IPS DF 19.7 (cell line): ENCODE measurements at places on chromosomes 3 and 15.

DNA sequence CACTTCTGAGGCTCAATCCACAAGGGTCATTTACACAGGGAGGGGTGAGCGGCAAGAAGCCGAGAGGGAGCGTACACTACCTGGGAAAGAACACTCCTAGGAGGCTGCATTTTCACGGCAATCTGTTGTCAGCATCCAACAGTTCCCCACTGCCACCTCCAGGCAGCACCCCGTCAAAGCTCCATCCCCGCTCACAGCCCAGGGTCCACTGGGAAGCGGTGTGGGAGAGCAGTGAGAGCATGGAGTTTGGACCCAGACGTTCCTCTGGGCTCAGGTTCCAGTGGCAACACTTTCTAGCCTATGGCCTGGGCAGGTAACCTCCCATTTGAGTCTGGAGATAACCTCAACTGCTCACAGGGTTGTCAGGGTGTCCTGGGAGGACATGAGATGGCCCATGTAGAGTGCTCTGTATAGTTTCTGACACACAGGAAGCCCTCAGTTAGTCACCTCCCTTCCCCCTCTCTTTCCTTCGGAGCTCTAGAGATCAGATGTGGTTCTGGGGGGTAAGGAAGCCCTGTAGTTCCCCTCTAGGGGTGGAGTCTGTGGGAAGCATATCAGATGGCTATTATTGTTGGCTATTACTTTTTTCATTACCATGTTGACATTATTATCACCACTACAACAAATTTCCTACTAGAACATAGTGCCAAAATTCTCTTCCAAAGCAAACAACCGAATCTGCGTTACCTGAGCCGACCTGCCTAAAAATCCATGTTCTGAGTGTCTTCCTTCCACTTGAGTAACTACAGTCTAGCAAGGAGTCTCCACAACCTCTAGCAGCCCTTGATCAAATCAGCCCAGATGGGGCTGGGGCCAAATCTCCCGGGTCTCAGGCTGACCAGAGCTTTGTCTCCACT is 29.1 kb downstream of the RUVBL1 start:
- no peak for DNase-seq

DNA sequence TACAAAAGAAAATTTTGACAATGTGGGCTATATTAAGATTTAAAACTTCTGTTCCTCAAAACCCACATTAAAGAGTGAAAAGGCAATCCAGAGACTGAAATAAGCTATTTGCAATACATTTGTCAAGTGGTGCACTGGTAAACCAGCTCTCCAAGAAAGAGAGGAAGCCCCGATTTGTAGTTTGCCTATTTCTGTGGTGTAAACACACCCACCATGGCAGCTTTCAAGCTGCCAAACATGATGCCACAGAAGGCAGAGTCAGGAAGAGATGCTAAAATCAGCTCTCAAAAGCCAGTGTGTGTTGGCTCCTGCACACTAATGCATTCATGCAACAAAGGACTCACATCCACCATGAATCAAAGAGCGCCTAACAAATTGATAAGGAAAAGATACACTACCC is 17.5 kb downstream of the RFTN1 start:
- no peak for DNase-seq

GRCh38 chr3:130760922-130761321 is 14.3 kb upstream of the PIK3R4 start:
- DNase-seq = no peak

- DNase-seq = no peak
Measured at GRCh38 chr15:95266451-95267061, 1035.2 kb downstream of the MCTP2 start.

GRCh38 chr15:76190751-76191538 is 120.3 kb downstream of the ETFA start:
- DNase-seq = no peak

DNA sequence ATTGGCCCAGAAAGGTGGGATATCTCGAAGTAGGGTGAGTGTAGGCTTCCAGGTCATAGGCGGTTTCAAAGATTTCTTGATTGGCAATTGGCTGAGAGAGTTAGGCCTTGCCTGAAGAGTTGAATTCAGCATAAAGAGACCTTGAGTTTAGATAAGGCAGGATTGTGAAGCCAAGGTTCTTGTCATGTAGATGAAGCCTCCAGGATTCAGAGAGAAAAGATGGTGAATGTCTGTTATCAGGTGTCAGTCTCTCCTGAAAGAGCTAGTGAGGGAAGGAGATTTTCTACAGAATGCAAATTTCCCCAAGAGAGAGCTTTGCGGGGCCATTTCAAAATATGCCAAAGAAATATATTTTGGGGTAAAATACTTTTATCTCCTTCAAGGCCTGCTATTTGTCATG is 217.0 kb upstream of the TLE3 start:
- no peak for DNase-seq

DNA sequence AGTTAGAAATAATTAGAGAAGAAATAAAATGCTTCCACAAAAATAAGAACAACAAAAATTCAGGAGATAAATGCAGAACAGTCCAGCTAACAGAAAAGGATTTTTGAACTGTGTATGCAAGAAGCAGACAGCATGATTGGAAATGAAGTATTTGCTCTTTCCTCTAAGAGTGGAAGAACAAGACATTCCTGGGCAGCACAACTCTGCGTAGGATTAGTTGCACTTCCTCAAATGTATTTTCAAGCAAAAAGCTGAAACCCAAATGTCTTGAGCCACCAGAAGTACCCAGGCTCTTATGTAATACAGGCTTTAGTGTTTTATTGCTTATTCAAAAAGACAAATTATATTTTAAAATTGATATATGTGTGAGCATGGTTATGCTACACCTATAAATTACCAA is 127.2 kb downstream of the ZBTB20 start:
- no peak for DNase-seq

- no peak for DNase-seq
Measured at GRCh38 chr15:95715116-95715903, 615.2 kb upstream of the NR2F2 start.

DNA sequence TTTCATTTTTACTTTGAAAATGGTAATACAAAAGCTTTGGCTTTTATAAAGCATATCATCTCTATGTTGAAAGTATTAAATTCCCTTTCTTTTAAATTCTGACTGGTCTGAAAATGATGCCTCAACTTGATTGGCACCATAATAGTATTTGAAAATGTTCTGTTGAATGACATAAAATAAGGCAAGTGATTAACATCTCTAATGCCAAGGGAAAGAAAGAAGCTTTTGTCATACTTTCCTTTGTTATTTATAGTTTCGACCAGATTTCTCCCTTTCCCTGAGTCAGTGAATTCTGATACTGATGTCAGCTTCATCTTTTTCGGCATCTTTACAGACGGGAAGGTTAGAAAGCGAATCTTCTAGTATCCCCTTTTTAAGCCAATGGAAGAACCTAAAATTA is 3.4 kb upstream of the AP4E1 start:
- DNase-seq = no peak

GRCh38 chr3:185998136-185998535 is 60.3 kb upstream of the TRA2B start:
- no peak for DNase-seq
